ENCODE measurements at places on chromosomes 11 and 22.

GRCh38 chr11:45087086-45087899, 59.1 kb upstream of the PRDM11 start:
- DNase-seq: no peak

GRCh38 chr11:47983464-47984397, 3.4 kb downstream of the PTPRJ start:
- DNase-seq: no peak

DNA sequence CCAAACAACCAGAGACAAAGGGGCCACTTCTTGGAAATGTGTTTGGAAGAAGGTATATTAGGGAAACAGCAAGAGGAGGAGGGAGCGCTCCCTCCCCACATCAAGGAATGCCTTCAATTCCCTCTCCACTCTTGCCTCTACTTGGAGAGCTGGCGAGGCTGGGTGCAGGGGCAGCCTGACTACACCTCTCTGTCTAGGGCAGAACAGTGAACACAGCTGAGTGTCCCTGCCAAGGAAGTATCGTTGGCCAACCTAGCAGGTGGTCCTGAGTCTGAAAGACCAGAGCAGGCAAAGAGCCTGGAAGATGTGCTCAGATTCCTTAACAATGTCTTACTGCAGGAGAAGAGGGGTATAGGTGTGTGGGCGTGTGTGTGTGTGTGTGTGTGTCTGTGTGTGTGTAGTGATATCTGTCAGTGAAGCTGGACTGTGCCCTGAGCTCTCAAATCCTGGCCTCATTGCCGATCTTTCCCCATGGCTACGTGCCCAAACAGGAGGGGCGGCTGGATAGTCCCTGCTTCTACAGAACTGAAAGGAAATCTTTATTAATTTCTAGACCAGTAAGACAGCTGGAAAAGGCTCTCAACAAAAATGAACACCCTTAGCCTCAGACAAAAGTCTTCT, 46.8 kb downstream of the PAMR1 start:
- DNase-seq: no peak

GRCh38 chr22:39577366-39577765, 6.8 kb downstream of the CACNA1I start:
- DNase-seq: no peak

GRCh38 chr11:20274031-20274430, 89.5 kb upstream of the HTATIP2 start:
- no peak for DNase-seq

DNA sequence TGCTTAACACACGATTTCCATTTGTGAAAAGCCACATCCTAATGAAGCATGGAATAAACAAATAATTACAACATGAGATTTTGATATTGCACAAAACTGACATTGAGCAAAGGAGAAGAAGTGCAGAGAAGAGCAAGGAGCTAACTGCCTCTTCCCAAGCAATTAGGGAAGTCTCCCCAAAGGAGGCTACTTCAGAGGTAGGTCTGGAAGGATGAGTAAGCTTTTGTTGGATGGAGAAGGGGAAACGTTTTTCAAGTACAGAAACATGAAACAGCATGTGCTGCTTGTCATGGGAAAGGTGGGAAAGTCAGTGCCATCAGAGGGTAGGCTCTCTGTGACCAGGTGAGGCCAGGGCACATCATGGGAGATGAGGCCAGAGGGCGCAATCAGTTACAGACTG, 132.2 kb upstream of the SESN3 start:
- DNase-seq: no peak

GRCh38 chr11:121225382-121225781, 67.2 kb upstream of the SC5D start:
- no peak for DNase-seq

GRCh38 chr11:82842019-82842418, 58.2 kb downstream of the PRCP start:
- DNase-seq: no peak
